H9 (cell line): ENCODE measurements at places on chromosomes 16 and 17. TPM values are rescaled to one million over a fixed set of nuclear protein-coding genes. Genes with fewer than 3 reads are reported as not detected.

The CORO6 gene
- total RNA-seq: 2.3 and 2.6 TPM in 2 replicates

The TNFRSF17 gene
- not detected in 2 replicates for total RNA-seq

The ZC3H18 gene
- 69.7 and 78.2 TPM in 2 replicates for total RNA-seq

The SP6 gene
- total RNA-seq: 0.90 and 0.92 TPM in 2 replicates

The TBC1D24 gene
- total RNA-seq: 19.0 and 19.8 TPM in 2 replicates

The C17orf113 gene
- total RNA-seq: 1.0 and 1.2 TPM in 2 replicates

The CCL17 gene
- total RNA-seq: not detected in 2 replicates

The MMP25 gene
- total RNA-seq: 13.5 and 14.2 TPM in 2 replicates

The MEIOB gene
- total RNA-seq: 1.3 and 1.6 TPM in 2 replicates

The PPP1R9B gene
- 23.0 and 25.8 TPM in 2 replicates for total RNA-seq

The PMFBP1 gene
- total RNA-seq: 1.6 and 2.7 TPM in 2 replicates

The TBC1D3L gene
- 16.4 and 17.0 TPM in 2 replicates for total RNA-seq

The WFDC1 gene
- total RNA-seq: 0.24 and 0.29 TPM in 2 replicates

The DRC3 gene
- total RNA-seq: 0.31 and 0.68 TPM in 2 replicates

The UNC45B gene
- total RNA-seq: 0.07 and 0.22 TPM in 2 replicates

The ZSCAN10 gene
- total RNA-seq: 207 and 212 TPM in 2 replicates

The CRHR1 gene
- total RNA-seq: 0.42 and 0.52 TPM in 2 replicates

The C16orf74 gene
- total RNA-seq: 4.9 and 5.6 TPM in 2 replicates
